AG09319 (cell line): ENCODE measurements at places on chromosomes 16 and 17.

DNA sequence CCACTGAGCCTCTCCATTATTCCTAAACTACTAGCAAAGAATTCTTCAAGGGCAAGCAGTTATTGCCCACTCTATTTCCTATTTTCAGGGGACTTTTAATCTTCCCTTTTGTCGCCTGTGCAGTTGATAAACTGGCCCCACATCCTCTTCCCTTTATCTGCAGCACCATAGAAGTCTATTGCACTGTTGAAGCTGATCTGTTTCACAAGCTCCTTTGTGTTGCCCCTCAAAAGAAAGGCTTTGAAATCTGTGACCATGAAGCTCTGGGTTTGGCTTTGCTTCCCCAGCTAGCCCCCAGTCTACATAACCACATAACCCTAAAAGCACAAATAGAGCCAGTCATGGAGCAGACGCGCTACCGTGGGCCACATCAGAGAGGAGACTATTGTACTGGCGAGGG lies 37.1 kb downstream of the CDRT15 start:
- DNase-seq = no peak

DNA sequence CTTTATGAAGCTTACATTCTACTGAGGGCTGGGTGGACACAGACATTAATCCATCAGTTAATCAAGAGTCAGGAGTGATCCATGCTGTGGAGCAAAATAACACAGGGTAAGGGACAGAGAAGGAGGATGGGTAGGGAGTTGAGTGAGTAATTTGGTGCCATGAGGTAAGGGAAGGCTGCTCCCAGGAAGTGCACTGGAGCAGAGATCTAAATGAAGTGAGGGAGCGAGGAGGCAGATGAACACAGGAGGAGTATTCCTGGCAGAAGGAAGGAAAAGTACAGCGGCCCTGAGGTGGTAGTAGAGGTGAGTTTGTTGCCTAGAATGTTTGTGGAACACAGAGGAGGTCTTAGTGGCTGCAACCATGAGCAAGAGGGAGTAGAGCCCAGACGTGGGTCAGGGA lies 34.8 kb downstream of the ASIC2 start:
- DNase-seq = no peak

DNA sequence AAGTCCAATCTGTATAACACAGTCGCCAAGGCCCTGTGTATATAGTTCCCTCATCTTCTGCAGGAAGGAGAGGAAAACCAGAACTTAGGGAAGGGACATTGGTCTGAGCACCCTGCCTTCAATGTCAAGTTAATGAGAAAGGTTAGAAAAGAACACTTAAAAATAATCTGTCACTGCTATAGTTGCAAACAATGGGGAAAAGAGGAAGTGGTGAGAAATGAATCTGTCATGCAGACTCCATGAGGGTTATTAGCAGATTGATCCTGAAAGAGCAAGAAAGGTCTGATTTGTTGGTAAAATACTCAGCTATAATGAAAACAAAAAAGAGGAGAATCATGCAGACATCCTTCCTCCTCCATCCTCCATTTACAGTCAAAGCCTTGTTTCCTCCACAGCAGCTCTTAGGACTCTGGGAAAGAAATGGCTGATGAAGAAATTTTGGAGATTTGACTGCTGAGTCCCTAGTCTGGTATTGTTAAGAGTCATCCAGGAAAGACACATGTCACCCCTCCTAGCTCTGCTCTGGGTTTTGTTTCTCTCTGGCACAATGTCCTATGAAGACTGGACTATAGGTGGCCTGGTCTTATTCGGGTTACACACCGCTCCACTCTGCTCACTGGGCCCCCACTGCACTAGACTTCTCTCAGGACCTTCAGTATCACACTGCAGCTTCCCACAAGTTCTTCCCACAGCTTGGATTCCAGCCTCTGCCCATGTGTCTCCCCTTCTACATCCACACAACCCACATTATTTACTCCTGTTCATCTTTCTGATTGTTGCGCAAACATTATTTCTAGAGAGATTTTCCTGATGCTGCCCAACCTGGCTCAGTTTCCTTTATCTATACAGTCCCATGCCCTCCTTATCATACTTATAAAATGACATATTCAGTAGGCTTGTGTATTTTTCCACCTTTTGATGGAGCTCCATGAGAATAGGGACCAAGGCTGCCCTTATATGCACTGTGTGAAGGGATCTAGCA lies 56.5 kb upstream of the XYLT1 start:
- no peak for DNase-seq

DNA sequence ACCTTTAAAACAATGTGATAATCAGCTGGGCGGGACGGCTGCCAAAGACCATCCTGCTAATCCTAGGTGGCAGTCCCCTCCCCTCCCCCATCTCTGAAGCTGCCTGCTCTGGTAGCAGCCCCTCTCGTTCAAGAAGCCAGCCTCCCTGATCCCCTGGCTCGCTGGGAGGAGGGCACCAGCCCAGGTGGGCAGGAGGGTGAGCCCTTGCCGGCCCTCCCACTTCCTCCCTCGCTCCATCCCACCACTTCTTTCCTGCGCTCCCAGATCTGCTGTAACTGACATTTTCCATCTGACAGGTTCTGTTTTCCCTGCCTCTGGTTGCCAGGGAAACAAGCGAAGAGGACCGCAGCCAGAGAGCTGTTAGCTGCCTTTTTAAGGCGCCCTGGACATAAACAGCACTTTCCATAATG lies 155.7 kb upstream of the TNRC6C start:
- no peak for DNase-seq

DNA sequence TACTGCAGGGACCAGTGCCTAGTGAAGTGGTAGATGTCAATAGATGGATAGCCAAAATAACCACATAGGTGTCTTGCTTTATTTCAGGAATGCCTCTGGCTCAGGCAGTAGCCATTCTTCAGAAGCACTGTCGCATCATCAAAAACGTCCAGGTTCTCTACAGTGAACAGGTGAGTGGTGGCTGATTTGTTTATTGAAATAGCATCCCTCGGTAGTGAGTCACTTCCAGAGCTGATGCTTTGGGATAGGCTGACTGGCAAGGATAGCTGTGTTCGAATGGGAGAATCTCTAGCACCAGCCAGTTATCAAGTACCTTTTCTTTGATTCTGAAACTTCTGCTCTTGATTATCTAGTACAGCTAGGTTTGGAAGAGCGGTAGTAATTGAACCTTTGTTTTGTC lies 10.3 kb downstream of the PHAF1 start:
- DNase-seq = no peak

GRCh38 chr16:10622036-10622921 lies 41.9 kb upstream of the EMP2 start:
- DNase-seq = no peak

DNA sequence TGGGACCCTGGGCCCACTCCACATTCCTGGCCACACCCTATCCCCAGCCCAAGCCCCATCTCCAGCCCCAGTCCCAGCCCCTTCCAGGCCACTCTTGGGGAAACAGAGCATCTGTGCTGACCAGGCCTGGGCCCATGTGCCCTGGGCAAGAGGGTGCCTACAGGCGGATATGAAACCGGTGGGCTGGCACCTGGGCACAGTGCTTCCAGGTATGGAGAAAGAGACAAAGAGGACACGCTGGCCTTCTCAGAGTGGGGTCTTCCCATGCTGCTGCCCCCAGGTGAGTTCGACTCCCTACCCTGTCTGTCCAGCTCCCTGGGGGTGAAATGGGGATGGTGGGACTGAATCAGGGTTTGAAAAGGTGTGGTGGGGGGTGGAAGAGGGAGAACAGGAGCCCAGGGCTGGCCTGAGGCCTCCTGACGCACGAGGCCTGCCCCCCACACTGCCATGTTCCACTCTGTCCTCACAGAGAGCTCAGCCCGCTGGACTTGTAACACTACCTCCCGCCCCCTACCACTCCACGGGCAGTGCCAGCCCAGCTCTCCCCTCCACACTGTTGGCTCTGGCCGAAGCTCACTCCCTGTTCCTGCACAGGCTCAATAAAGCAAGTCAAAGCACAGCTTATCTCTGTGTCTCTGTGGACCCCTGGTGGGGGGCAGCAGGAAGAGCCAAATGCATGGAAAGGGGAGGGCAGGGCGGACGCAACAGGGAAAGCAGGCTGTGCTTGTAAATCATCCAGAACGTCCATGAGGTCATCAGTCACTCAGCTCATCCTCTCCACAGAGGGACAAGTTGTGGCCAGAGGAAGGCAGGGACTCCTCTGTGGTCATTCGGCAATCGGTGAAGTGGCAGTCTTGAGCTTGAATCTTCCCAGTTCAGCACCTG lies 71.1 kb upstream of the TMEM97 start:
- no peak for DNase-seq

GRCh38 chr16:10188236-10188635 lies 6.0 kb upstream of the GRIN2A start:
- DNase-seq = no peak
